ENCODE measurements at places on chromosomes 2 and 18.

GRCh38 chr2:182921234-182921633 is 54.8 kb upstream of the FRZB start:
- no peak for DNase-seq

- DNase-seq = no peak
Measured at GRCh38 chr2:143965493-143966164, 554.3 kb downstream of the ZEB2 start.

GRCh38 chr18:61666876-61667590 is 225.8 kb downstream of the RNF152 start:
- DNase-seq = no peak

- DNase-seq = no peak
Measured at GRCh38 chr2:124353656-124354055, 328.6 kb downstream of the CNTNAP5 start.

DNA sequence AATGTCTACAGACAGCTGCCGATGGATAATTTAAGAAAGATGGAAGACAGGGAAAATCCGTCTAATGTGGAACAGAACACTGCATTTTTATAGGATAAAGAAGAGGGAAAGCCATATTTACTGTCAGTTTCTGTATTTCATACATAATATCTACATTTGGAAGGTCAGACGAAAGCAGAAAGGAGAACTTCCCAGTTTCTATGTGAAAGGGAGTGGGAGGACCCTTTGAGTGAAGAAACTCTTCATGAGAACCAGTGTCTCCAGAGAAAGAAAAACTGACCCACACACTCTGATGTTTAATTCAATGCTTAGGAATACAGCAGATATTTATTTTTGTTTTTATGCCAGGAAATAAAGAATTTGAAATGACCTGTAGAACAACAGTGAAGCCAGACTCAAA is 127.2 kb downstream of the CALCRL start:
- DNase-seq = no peak

- DNase-seq = no peak
Measured at GRCh38 chr2:98394595-98395153, 48.4 kb downstream of the CNGA3 start.

DNA sequence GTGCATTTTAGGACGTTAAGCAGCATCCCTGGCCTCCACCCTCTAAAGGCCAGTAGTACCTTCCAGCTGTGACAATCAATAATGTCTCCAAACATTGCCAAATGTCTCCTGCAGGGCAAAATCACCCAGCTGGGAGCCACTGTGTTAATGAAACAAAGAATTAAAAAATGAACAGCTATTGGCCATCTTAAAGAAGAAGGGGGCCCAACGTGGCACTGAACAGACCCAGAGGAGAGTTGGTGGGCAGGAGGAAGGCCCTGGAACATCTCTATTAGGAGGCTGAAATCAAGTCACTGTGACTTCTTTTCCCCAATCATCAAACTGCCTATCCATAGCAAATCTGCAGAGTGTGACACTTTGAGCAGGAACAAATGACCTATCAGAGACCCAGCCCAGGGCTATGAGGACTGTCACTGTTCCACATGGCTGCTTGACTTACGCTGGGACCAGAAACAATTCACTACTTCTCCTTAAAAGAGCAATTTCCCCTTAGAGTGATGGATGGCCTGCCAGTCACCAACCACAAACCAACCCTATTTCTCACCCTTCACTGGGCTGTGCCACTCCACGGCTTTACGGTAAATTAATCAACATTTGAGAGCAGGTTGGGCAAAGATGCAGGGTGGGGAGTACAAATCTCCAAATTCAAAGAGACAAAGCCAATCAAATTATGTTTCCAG is 35.2 kb upstream of the TEX51 start:
- DNase-seq = no peak

GRCh38 chr18:26422472-26423162 is 125.7 kb downstream of the KCTD1 start:
- DNase-seq = no peak

DNA sequence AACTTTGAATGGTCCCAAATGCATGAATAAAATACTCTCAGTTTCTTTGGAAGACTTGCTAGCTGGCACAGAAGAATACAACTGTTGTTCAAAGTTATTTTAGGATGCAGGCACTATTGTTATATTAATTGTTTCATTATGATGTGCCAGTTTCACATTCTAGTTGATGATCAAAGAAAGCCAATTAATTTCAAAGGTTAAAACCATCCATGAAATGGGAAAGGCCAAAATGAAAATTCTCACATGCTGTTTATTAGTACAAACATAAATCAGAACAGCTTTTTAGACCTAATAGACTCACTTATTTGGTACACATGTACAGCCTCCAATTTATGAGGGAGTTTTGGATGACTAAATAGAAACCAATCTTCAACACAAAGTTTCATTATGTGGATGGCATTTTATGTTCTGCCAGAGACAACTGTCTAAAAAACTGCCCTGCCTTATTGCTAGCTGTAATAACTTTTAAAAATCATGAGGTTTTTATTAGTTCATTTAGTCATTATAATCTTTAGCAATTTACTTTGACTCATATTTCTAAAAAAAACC is 42.2 kb downstream of the RFTN2 start:
- DNase-seq = no peak

DNA sequence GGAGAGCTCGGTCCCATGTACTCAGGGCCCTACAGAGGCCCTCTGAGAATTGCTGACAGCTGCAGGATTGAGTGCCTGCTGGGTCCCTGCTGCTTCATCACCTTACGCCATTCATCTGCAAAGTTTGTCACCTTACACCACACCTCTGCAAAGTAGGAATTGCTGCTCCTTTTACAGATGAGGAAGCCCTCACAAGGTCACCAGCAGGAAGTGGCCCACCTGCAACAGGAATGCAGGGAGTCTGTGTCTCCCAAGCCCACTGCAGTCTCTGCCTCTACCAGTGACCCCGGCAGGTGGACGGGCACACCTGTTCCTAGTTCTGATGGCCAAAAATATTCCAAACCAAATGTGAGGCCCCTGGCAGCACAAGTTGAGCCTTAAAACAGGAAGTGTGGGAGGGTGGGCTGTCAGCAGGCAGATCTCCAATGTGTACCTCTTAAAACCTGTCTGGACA is 441.4 kb downstream of the NBAS start:
- DNase-seq = no peak

GRCh38 chr2:43708891-43709290 is 32.7 kb upstream of the C1GALT1C1L start:
- DNase-seq = no peak

DNA sequence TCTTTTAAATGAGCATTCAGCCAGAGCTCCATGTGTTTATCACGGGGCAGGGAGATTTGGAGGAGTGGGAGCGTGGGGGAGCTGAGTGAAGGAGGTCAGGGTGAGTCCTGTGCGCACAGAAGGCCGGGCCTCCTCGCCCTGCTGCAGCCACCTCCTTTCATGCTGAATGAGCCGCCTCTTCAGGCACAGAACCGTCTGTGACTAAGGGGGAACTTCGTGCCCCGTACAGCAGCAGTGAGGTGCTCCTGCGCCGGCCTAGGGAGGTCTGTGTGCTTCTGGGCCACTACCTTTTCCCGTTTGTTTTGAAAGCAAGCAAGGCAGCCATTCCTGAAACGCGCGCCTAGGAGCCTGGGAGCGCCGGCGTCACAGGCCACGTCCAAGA is 27.1 kb upstream of the ZNF516 start:
- no peak for DNase-seq

DNA sequence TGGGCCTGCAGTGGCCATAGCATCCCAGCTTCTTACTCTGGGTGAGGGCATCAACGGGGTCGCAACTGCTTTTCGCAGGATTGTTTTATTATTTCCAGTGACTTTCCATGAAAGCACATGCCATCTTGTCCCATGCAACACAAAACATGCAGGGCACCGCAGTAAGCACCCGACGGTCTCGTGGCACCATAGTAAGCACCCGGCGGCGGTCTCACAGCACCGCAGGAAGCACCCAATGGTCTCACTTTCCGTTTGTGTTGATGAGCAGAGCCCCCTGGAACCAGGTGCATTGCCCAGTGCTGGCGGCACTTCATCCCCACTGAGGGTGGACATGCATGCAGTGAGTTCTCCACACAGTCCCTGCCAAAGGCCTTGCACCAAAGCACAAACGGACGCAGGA is 271.9 kb downstream of the MYT1L start:
- no peak for DNase-seq

GRCh38 chr2:151906633-151906998 is 78.4 kb upstream of the ARL5A start:
- no peak for DNase-seq

GRCh38 chr2:241009601-241010530 is 11.4 kb downstream of the SNED1 start:
- no peak for DNase-seq

GRCh38 chr2:8090748-8091700 is 590.8 kb upstream of the ID2 start:
- DNase-seq = peak; percentile 28

- no peak for DNase-seq
Measured at GRCh38 chr2:59176737-59177136, 935.6 kb upstream of the FANCL start.

DNA sequence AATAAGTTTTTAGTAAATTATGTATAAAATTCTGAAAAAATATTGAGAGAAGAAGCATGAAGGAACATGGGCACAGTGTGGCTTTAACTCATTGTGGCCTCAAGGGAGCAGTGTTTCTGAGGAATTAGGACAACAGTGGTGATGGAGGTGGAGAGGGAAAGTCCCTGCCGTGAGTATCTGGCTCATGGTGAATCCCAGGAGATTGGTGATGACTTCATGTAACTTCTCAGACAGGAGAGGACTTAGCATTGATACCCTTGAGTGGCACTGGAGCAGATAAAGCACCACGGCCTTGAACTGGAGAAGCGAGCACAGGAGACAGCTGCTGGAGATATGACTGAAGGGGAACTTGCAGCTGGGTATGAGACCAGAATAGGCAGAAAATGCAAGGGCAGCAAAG is 35.0 kb upstream of the LRP1B start:
- DNase-seq = no peak

- DNase-seq = no peak
Measured at GRCh38 chr18:58449464-58449863, 179.4 kb downstream of the ALPK2 start.

DNA sequence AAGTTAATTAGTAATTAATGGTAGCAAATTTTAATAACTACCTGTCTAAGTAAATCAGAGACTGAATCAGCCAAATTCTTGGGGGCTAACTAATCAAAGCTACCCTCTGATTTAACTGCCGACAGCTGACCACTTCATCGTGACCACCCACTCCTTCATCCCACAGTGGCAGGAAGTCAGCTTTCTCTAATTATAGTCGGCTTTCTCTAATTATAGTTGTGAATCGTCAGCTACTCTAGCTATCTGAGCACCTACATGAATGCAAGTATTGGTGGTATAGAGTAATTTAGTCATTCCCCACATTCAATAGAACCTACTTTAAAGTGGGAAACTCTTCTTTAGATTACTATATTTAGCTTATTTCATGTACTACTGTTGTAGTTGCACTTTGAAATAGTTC is 185.5 kb downstream of the PTGR3 start:
- no peak for DNase-seq

GRCh38 chr18:42941860-42942259 is 173.6 kb downstream of the RIT2 start:
- no peak for DNase-seq

GRCh38 chr18:32801228-32801627 is 28.4 kb upstream of the KLHL14 start:
- no peak for DNase-seq

DNA sequence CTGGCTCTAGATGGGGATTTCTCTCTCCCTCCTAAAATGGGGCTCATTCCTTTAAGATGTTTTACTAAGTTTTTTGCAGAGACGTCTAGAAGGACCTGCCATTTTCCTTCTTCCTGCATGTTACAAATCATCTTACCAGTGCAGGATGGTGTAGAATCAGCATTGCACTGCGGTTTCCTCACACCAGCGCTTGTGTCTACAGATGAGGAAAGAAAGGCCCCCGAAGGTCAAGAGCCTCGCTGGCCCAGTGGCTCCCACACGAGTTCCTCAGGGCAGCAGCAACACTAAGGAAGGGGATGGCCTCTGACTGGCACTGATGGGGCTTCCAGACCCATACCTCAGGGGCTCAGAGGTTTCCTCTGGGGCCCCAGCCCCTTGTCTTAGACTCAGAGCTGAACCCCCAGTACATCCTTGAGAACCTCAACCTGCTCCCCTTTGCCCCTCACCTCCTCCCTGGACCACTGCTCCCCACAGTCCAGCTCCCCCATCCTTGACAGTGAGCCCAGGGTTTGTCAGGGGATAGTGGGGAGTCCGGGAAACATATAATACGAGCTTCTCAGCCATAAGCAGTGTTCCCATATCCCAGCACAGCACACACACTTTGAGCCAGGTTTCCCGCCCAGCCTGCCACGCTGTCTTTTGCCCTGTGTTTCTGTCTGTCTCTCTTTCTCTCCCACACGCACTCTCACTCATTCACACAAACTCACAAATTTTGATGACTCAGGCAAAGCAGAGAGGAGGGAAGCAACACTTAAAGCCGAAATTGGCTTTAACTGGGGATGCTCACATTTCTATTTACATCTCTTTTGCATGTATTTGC is 29.4 kb downstream of the ZFP36L2 start:
- no peak for DNase-seq

DNA sequence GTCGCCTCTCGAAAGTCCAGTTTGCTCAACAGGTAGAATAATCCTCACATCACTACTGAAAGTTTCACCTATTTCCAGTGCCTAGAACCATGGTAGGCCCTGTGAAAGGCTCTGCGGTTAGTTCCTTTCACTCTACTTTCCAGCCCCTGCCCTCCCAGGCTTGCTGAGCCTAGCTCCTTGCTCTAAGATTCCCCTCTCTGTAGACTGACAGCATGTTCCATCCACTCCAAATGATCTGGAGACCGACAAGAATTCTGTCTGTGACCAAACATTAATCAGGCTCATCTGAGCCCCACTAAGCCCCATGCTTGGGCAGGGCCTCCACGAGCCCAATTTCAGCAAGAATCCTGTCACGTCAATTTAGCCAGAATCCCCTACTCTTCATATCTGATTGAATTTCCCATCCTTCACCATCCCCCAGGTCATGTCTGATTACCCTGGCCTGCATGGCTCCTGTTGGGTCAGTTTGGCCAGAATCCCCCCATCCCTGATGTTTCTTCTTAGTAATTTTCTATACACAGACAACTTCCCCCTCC is 307.0 kb downstream of the ALK start:
- DNase-seq = no peak

GRCh38 chr18:45325778-45326177 is 289.5 kb upstream of the SLC14A2 start:
- no peak for DNase-seq

DNA sequence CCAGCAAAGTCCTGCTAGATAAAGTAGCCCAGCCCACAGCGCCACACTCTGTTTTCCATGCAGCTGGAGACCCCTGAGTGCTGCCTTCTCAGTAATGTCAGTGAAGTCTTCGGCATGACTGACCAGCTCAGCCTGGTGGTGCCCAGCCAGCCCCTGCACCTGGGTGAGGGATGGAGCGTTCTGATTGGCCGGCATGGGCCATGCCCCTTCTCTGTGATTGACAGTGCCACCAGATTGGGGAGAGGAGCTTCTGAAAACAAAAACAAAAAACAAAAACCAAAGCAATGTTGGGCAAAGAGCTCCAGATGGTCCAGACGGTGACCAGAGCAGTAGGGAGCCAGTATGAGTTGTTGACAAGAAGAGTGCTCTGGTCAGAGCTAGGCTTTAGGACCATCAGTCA is 122.6 kb downstream of the DYSF start:
- no peak for DNase-seq

GRCh38 chr2:12718711-12719399 is 2.1 kb downstream of the TRIB2 start:
- no peak for DNase-seq

Measured in stimulated activated CD4-positive, alpha-beta T cell treated with anti-CD3 and anti-CD28 coated beads, Interleukin-15, amount 100 ng/mL, for 1 hour (primary cell).